ENCODE measurements at places on chromosomes 16 and 17.

DNA sequence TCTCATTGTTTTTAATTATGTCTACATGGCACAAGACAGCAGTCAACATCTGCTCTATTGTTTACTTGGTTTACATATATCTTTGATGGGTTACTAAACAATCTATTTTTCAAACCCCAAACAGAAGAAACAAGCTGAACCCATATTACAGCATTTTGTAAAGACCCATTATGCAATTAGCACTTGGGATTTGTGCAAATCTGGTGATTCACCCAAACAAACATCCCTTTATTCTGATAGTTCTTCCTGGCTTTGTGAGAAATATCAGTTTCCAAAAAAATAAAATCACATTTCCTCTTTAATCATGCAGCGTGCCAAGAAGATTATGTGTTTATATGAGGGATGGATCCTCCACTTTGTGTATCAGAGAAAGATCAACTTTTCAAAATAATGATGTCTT lies 16.8 kb upstream of the RBFOX1 start:
- no peak for DNase-seq

DNA sequence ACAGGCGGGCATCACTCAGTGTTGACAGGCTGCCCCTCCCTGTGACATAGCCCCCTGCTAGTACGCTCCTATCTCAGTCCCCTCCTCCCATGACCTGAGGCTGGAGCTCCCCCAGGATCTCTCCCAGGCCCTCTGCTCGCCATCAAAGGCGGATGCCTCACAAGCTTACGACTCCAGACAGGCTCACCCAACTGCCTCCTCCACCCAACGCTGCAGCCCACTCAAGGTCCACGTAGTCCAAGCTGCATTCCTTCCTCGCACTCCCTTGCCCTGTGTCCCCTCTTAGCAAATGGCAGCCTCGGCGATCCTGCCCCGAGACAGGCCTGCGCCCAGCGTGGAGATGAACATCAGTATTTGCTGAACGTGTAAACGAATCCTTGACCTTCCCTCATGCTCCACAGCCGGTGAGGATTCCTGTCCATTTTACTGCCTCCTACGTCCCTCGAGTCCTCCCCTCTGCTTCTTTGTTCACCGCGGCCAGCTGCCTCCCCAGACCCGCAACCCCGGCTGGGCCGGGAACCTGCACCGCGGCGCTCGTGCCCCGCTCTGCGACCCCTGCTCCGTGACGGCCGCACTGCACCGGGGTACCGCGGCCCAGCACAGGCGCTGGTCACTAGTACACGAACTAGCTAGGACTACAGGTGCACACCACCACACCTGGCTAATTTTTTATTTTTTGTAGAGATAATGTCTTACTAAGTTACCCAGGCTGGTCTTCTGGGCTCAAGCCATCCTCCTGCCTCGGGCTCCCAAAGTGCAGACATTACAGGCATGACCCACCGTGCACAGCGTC lies 838 bp upstream of the TMEM97 start:
- DNase-seq, result no peak

DNA sequence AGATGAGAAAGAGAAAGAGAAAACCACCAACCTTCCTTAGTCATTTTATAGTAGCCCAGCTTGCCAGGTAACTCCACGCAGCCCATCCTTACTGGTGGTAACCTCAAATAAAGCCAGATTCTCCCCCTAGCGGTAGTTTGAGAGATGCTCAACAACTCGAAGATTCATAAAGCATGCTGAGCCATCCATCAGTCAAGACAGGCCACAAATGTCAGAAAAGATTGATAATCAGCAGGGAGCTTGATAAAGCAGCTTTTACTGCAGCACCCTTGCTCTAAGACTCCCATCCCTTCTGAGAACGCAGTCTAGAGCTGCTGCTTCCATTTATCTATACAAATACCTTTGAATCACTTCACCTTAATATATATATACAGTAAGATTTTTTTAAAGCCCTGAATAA lies 451.5 kb upstream of the HSBP1 start:
- peak; percentile 47 for DNase-seq

- DNase-seq, result no peak
Measured at GRCh38 chr16:18050777-18051176, 285.8 kb downstream of the NPIPA8 start.

GRCh38 chr17:72656130-72656763 lies 436.2 kb downstream of the SLC39A11 start:
- no peak for DNase-seq

- peak; percentile 49 for DNase-seq
Measured at GRCh38 chr16:67428146-67428731, 2.7 kb upstream of the HSD11B2 start.

DNA sequence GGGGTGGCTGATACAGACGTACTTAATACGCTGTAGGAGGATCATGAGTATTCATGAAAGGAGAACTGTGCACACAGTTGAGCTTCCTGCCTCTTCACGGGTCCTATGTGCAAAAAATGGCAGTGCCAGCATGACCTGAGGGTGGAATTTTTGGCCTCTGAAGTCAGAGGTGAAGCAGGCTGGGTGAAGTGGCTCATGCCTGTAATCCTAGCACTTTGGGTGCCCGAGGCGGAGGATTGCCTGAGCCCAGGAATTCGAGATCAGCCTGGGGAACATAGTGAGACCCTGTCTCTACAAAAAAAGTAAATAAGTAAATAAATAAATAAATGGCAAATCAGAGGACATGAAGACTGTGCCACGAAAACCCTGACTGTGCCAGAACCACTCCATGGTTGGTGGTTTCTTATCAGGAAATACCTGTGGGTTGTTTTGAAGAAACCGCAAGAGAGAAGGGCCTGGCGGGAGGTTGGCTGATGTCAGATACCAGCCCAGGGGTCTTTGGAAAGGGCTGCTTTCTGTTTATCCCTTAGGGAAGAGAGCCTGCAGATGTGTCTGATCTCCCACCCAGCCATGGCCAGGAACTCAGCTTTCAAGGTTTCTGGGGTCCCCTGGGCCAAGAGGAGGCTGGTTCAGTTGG lies 3.4 kb downstream of the ASPSCR1 start:
- no peak for DNase-seq

DNA sequence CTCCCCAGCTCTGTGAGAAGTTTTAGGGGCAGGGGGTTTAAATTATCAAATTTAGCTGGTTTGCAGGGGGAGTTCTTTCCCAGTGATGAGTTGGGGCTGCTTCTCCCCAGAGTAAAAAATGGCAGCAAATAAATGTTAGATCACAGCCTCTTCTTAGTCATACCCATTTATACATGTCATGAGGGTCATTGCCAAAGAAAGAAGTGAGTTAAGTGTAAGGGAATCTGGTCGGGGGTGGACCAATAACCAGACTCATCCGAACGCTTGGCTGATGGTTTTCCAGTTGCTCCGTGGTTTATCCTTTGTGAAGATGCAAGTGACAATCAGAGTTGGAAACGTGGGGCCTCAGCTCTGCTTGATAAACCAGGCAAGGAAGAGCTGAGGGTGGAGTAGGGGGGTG lies 87.1 kb downstream of the PLXDC1 start:
- no peak for DNase-seq

DNA sequence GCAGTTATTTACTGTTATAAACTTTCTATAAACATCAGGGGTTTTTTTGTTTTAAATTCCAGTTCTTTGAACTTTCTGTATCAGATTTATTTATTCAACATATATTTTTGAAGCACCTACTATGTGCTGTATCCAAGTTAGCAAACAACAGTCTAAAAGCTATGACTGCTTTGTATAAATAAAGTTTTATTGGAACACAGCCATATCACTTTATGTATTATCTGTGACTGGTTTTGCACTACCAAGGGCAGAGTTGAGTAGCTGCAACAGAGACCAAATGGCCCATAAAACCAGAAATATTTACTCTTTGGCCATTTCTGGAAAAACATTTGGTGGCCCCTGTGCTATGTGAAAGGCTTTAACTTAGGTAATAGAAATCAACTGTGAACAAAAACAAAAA lies 110.2 kb upstream of the ERCC4 start:
- DNase-seq, result no peak

- no peak for DNase-seq
Measured at GRCh38 chr17:9700136-9700535, 54.8 kb downstream of the USP43 start.

DNA sequence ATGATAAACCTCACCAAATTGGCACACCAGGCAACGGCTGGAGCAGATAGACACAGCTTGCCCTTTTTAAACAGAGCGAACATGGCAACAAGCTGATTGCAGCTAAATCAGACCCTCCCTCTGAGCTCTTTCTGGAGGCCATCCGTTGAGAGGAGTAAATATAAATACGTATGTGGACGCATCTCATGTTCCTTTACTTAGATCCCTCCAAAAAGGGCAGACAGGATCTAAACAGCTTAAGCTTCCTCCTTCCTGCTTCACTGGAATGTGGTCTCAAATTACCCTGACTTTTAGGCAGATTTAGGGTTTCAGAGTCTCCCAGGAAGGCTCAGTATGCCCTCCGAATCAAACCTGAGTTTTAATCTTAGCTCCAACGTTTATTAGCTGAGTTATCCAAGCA lies 204.7 kb upstream of the GOT2 start:
- no peak for DNase-seq

- no peak for DNase-seq
Measured at GRCh38 chr17:66341462-66341861, 39.0 kb downstream of the PRKCA start.

DNA sequence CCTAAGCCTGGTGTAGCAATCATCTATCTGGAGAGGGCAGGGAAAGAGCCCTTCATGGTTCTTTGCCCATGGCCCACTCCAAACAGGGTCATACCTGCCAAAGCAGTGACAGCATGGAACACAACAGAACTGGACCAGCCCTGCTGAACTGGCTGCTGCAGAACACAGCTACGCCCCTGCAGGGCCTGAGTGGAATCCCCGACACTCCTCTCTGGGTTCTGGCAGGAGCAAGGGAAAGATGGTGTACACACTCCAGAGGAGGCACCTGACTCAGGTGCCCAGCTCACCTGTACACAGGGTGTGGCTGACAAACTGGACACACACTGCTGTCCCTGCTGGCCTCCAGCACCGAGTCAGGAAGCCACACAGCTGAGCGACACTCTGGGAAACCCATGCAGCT lies 19.8 kb downstream of the MIEF2 start:
- DNase-seq, result no peak

GRCh38 chr16:85401917-85402766 lies 211.0 kb upstream of the GSE1 start:
- no peak for DNase-seq

- DNase-seq, result no peak
Measured at GRCh38 chr16:86252596-86252995, 257.7 kb upstream of the FOXF1 start.

Measured in NCI-H1694 (cell line).